Activated naive CD4-positive, alpha-beta T cell treated with anti-CD3 and anti-CD28 coated beads, Interleukin-2, amount 10 ng/mL, durations not matched to agents 7 days and 5 days (primary cell): ENCODE measurements at places on chromosomes 11 and 22.

DNA sequence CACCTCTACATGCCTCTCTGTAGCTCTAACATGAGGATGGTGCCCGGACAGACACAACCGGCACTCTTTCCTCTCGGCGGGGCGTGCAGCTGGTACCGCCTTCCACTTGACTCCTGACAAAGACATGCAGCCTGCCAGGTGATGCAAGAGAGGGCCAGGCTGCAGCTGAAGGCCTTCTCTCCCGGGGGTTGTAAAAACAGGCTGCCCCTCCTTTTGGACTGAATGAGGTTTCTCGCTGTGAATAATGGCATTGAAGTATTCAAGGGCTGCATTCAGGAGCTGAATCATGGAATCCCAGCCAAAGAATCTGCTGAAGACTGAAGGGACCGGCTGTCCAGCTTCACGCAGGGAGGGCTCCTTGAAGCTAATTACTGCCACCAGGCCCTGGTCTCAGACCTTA, 110.9 kb downstream of the GALNT18 start:
- DNase-seq: no peak

DNA sequence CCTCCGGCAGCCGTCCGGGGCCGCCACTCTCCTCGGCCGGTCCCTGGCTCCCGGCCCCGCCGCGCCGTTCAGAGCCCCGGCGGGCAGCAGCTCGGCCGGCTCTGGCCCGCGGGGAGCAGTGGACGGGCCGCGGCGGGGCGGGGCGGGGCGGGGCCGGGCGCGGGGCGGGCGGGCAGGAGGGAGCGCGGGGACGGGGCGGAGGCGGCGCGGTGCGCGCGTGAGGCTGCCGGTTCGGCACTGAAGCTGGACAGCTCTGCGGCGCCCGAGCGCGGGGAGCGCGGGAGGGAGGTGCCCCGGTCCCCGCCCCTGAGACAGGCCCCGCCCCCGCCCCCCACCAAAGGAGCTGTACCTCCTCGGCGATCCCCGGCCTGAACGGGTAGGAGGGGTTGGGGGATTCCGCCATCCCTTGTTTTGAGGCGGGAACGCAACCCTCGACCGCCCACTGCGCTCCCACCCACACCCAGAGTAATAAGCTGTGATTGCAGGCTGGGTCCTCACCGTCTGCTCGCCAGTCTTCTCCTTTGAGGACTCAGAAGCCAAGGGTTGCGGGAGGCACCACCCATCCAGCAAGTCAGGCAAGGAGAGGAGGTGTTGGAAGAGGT, at the start of gene DRD2:
Gene DRD2 (minus strand): TSS at position 239 of the 602 bp plus-strand sequence. CDS start 50,747 bp downstream, outside the sequence.
- no peak for DNase-seq

- DNase-seq: no peak
Observed at GRCh38 chr11:115097796-115098408, 406.3 kb downstream of the CADM1 start.

- DNase-seq: no peak
Observed at GRCh38 chr11:78941226-78941851, 366.7 kb upstream of the NARS2 start.

GRCh38 chr11:77589181-77589520, 602 bp upstream of the AQP11 start:
- no peak for DNase-seq

DNA sequence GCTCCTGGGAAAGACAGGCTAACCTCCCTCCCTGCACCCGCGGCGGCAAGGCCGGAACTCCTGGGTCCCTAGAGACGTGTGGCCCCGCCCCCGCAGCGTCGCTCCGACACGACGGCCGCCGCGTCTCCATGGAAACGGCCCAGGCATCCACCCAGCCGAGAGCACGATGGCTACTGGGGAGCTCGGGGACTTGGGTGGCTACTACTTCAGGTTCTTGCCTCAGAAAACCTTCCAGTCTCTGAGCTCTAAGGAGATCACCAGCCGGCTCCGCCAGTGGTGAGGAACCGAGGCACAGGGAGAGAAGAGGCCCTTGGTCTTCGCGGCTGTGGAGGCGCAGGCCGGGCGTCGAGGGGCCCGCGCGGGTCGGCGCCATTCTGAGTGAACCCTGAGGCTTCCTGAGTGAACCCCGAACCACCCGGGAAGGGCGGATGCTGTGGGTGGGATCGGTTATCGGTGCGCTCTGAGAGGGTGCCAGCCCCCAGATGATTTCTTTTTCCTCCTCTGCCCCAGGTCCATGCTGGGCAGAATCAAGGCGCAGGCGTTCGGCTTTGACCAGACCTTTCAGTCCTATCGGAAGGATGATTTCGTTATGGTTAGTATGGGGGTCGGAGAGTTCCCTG, at the start of gene CFAP300:
Gene CFAP300 (plus strand): TSS at position 133 of the 620 bp plus-strand sequence. CDS start 34 bp downstream, at position 167.
- DNase-seq: peak; percentile 64

GRCh38 chr11:26527685-26528084, 44.4 kb downstream of the MUC15 start:
- DNase-seq: no peak

- DNase-seq: no peak
Observed at GRCh38 chr11:132621976-132622580, 910.2 kb downstream of the OPCML start.

DNA sequence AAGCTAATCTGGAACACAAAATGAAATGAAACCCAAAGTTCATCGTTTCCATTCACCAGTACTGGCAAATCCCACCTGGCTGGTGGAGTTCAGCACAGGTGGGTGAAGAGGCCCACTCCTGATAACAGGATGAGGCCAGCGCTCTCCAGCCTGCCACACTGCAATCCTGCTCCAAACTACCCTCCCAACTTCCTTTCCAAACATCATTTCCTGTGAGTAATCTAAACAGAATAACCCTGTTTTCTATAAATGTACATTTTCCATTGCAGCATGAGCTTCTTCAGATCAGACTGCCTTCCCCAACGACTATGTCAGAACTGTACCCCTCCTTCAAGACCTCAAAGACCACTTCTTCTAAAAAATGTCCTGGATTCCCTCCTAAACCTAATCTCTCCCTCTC, 15.9 kb upstream of the NFRKB start:
- no peak for DNase-seq

- no peak for DNase-seq
Observed at GRCh38 chr22:38291201-38291777, 18.5 kb upstream of the TMEM184B start.

DNA sequence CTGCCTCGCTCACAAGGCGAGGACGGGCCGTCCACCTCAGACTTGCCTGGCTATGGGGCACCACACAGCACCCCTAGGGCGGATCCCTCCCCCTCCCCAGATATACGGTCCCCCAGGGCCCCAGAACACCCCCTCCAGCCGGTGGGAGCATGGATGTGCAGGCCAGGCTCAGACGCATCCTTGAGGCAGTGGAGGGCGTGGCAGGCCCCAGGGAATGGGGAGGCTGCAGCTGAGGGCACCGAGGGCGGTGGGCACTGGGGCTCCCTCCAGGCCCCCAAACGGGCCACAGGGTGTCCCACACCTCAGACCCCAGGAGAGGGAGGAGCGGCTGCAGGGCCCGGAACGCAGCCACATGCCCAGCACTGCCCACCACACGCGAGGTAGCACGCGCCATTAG, 12.1 kb downstream of the TTLL8 start:
- DNase-seq: no peak
